ELR (cell line): ENCODE measurements at places on chromosomes 13 and 19.

DNA sequence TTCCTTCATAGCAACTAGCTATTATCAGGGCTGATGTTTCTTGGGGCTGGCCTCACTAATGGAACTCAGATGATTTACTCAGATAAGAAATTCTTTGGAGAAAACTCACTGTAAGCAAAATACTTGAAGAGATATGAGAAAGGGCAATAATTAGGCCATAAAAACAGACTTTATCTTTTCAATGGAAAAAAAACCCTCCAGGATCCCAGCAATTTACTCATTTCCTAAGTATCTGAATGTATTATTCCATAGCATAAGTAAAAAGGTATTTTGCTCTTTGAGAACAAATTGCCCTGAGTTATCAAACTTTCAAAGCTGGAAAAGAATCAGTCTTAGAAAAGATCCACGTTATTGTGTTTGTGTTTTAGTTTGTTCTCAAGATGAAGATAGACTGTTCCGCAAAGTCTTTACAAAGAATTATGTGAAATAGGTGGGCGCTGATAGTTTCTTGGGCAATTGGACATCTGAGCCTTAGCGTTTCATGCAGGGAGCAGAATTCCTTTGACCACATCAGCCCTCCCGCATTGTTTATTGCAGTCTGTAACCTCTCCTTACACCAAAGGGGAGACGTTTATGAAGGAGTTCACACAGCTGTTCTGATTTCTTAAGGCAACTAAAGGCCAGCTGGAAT lies 29.1 kb upstream of the CSNK1A1L start:
- DNase-seq = peak; percentile 34

DNA sequence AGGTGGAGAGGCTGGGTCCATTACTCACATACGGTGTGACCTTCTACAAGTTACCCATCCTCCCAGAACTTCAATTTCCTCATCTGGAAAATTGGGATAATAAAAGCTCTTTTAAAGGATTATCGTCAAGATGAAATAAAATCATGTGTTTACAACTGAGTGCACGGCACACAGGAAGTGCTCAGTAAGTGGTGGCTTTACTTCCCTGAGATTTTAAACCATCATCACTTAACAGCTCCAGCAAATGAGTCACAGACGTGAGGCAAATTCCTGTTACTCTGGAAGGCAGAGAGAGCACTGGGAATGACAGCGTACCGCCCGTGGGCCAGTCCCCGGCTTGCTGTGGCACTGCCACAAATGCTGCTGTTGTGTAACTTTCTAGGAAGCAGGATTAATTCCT lies 64.1 kb downstream of the MRPL57 start:
- DNase-seq = peak; percentile 82

- DNase-seq = peak; percentile 70
Measured at GRCh38 chr13:51286135-51287002, 53.1 kb upstream of the SERPINE3 start.

DNA sequence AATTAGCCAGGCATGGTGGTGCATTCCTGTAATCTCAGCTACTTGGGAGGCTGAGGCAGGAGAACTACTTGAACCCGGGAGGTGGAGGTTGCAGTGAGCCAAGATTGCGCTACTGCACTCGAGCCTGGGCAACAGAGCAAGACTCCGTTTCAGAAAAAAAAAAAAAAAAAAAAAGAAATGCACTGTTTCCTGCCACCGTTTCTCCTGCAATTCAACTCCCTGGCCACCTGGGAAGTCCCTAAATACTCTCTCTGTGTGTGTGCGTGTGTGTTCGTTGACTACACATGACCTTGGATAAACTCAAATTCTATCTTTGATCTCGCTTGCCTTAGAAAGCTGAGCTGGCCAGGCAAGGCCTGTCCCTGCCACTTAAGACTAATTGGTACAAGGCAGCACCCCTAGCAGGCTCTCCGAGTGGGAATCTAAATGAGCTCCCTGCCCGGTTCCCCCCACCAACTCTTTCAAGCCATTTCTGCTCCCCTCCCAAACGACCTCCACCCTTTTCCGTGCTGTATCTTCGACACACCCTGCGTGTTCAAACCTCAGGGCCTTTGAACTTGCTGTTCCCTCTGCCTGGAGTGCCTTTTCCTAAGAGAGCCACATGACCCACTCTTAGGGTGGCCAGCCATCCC lies 5.2 kb upstream of the BCAT2 start:
- DNase-seq = peak; percentile 25

DNA sequence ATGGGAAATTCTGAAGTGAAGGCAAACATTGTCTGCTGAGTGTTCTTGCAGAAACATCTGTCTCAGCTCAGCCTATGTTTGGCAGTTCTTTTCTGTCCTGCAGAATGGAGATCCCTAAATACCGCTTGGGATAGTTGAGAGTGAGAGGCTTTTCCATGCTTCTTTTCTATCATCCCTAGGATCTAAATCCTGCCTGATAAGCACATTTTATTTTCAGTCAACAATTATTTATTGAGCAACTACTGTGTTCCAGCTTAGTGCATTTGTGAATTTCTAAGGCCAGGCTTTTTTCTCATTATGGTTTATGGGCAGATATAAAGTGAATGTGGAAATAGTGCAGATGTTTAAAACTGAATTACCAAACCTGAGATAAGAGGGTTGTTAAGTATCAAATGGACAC lies 62.6 kb downstream of the SLC10A2 start:
- DNase-seq = no peak

DNA sequence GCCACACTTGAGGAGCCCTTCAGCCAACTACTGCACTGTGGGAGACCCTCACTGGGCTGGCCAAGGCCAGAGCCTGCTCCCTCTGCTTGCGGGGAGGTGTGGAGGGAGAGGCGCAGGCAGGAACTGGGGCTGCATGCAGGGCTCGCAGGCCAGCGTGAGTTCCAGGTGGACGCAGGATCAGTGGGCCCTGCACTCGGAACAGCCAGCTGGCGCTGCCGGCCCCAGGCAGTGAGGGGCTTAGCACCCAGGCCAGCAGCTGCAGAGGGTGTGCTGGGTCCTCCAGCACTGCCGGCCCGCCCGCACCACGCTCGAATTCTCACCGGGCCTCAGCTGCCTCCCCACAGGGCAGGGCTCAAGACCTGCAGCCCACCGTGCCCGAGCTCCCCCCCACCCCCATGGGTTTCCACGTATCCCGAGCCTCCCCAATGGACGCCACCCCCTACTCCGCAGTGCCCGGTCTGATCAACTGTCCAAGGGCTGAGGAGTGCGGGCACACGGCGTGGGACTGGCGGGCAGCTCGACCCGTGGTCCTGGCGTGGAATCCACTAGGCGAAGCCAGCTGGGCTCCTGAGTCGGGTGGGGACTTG lies 1293.8 kb upstream of the PCDH9 start:
- DNase-seq = no peak

- DNase-seq = no peak
Measured at GRCh38 chr13:71820699-71821098, 46.3 kb downstream of the DACH1 start.

DNA sequence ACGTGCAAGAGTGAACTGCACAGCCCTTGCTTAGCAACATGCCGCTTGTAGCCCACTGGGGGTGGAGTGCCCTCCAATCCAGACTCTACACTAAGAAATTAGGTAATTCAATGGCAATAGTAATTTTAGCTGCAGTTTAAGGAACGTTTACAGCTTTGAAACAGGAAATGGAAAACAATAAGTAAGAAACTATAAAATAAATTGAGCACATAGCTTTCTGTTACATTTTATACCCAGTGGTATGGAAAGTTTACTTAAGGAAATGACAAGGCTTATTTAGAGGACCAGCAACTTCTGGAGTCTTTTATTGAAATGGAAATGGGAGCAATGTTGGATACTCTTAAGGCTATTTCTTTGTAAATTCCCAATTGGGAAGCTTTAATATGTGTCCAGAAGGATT lies 373.2 kb downstream of the KCNRG start:
- DNase-seq = no peak
